ENCODE measurements at places on chromosomes 12 and 14.

- no peak for DNase-seq
Measured at GRCh38 chr14:23173031-23173430, 10.4 kb downstream of the SLC7A8 start.

- no peak for DNase-seq
Measured at GRCh38 chr12:55687746-55688145, 20.0 kb downstream of the ITGA7 start.

GRCh38 chr12:102896067-102896466, 21.0 kb downstream of the PAH start:
- no peak for DNase-seq

DNA sequence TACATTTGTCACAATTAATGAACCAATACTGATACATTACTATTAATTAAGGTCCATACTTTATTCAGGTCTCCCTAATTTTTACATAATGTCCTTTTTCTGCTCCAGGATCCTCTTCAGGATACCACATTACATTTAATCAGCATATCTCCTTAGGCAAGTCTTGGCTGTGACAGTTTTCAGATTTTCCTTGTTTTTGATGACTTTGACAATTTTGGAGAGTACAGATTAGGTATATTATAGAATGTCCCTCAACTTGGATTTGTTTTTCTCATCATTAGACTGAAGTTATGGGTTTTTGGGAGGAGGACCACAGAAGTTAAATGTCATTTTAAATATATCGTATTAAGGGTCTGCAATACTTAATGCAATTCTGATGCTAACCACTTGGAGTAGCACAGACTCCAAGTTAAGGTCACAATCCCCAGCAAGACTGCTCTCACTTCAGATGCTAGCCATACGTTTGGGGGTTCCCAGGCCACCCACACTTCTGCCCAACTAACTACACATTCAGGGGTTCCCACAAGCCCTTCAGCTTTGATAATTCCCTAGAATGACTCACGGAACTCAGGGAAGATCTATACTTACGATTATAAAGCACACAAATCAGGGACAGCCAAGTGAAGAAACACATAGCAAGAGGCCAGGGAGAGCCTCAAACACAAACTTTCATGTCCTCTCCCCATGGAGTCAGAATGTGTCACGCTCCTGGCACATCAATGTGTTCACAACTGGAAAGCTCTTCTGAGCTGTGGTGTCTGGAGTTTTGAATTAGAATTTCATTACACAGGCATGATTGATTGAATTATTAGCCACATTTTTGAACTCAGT, 17.0 kb upstream of the NUBPL start:
- DNase-seq = no peak

DNA sequence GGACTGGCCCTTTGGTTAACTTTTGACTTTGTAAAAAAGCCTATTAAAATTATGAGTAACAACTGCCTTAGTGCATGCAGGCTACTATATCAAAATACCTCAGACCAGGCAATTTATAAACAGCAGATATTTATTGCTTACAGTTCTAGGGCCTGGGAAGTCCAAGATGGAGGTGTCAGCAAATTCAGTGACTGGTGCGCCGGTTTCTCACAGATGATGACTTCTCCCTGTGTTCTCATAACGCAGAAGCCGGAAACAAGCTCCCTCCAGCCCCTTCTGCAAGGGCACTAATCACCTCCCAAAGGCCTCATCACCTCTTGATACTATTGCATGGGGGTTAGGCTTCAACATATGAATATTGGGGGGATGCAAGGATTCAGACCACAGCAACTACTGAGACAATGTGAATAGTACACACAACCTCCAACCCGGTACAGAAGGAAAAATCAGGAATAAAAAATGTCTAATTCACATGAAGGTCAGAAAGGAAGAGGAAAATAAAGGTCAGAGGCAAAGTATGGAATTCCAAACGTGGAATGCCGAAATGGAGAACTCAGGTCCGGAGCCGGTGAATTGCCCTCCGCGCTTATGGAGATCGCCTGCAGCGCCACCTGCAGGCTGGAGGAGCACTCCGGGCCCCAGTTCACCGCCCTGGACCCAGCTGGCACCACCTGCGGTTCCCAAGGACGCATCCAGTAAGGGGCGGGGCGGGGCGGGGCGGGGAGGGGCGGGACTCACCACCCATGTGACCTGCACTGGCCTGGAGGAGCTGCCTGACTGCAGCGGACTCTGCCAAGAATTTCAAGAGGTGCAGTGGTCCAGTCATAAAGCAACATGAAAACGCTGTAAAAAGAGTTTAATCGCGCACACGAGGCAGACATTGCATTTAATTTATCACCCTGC, 203.4 kb downstream of the KIF26A start:
- no peak for DNase-seq

DNA sequence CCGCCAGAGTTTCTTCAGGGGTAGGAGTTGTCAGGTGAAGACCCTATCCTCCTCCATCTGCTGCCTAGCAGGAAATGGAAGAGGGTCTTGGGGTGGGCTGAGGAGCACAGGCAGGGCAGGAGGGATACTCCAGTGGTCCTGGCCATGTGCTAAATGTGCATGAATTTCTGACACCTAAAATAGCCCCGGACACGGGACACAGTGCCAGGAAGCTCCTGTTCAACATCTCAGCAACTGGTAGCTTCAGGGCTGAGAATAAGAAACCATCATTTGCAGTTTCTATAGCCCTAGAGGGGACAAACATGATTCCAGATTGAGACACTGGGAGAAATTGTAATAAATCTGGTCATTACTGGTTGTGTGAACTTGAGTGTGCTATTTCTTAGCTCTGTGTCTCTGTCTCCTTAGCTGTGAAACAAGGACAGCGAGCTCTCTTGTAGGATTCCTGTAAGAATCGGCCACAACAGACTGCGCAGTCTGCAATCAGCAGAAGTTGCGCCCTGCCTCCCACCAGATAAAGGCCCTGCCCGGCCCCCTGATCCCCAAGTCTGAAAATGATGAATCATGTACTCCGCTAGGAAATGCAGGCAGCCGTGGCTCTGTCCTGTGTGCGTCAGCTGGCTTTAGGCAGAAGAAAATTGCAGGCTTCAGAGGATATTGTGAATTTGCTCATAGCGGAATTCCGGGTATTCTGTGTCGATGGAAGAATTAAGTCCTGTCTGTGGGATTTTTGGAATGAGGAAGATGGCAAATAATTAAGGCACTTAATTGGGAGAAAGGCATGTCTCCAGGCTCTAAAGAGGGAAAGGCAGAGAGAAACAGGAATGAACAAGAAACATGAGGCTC, 35.2 kb upstream of the MEG3 start:
- peak; percentile 58 for DNase-seq

DNA sequence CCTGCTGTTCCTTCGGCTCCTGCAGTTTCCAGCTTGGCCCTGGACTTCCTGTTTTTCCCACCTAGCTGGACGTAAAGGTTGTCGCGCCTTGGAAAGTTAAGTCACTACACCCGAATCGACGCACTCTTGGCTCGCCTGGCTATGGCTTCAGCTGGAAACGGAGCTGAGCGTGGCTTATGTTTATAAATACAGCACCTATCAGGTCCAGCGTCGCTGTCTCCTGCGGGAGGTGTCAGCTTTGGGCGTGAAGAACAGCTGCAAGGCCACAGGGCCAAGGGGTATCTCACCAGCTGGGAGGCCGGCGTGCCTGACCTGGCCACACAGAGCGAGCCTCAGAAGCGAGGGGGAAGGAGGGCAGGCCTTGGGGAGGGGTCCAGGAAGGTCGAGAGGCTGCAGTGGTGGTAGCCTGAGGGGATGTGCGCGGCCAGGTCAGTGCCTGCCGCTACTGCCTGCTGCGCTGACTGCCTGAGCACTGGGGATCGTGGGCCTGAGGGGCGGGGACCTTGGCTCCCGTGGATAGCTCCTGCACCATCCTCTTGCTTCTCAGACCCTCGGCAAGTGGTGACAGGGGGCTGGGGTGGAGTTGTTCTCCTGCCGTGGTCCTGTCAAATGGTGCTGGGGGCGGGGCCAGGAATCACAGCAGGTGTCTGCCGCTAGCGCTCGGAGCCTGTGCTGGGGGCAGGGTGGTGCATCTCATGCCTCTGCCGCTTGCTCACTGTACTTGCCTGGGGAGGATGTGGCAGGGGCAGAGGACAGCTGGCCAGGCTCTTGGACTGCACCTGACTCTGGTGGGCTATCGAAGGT, 12.5 kb downstream of the PACS2 start:
- DNase-seq = no peak

DNA sequence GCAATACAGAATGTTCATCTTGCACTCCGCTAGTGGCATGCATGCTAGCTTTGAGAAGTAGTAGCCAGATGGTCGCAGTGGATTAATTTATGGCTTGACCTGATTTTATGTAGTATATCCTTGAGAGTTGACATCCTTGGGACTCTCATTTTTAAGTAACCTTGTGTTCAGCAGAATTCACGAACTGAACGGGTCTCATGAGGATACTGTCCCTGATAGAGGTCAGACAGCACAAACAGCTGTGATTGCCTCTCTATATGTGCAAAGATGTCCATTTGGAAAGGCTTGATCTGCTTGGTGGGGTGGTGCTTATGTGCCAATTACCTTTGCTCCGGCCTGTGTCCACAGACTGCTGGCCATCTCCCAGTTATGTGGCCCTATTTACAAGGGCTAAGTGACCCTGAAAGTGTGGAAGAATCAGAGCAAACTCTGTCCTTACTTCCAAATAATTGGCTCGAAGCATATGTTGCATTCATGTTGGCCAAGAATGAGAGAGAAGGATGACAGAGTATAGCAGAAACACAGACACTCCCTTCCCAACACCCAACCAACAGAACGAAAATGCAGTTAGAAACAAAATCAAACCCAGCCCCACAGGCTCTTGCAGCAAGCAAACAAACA, 167.1 kb downstream of the CRADD start:
- DNase-seq = no peak

DNA sequence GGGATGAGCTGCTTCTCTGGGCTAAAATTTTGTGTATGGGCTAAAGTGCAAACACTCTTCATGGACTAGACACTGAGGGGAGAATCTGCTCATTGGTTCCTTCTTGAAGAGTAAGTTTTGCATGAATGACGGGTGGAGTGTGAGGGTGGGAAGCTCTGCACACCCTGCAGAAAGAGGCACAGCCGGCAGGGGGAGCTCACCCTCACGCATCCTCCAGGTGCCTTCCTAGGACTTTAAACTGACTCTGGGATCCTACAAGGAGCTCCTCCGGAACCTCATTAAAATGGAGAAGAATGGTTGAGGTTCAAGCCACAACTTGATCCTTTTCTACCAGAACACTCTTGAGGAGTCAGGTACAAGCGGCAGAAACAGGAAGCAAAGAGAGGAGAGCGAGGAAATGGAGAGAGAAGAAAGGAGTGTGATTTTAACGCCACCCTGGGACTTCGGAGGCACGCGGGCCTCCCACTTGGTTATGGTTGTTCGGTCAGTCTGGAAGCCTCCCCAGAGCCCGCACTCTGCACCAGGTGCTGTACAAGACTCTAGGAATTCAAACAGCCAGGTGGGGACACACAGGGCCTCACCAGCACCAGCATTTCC, 87.5 kb downstream of the SETD3 start:
- peak; percentile 62 for DNase-seq

- no peak for DNase-seq
Measured at GRCh38 chr14:98769326-98769725, 502.7 kb downstream of the BCL11B start.

- DNase-seq = no peak
Measured at GRCh38 chr12:49325606-49326005, 2.6 kb downstream of the TROAP start.

DNA sequence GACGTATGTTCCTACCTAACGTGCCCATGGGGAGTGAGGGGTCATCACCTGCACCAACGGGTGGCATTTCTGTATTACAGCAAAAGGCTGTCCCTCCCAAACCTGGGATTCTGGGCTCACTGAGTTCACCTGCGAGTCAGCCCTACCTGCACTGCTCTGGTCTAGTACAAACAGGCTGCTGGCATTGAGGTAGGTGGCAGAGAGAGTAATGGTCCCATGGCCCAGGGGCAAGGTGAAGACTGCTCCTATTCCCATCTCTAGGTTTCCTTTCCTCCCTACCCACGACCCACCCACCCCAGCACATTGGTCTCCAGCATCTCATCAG, 421 bp downstream of the SUOX start:
- peak; percentile 17 for DNase-seq

GRCh38 chr12:1906579-1906978, 11.9 kb downstream of the CACNA2D4 start:
- no peak for DNase-seq

DNA sequence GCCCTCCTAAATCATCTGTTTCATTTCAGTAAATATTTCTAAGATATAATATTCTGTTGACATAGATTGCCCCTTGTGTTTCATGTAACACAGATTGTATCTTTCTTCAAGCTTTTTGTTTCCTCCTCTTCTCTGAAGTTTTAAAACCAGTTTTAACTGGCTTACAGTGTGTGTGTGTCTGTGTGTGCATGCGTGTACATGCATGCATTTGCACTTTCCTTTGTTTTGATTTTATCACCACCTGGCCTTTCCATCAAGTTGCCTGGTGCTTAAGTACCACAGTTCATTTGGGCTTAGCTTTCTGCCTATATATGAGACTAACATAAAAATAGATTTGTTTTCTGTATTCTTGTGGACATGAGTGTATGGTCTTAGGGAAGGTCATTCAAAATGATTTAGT, 31.9 kb downstream of the ETNK1 start:
- peak; percentile 41 for DNase-seq

DNA sequence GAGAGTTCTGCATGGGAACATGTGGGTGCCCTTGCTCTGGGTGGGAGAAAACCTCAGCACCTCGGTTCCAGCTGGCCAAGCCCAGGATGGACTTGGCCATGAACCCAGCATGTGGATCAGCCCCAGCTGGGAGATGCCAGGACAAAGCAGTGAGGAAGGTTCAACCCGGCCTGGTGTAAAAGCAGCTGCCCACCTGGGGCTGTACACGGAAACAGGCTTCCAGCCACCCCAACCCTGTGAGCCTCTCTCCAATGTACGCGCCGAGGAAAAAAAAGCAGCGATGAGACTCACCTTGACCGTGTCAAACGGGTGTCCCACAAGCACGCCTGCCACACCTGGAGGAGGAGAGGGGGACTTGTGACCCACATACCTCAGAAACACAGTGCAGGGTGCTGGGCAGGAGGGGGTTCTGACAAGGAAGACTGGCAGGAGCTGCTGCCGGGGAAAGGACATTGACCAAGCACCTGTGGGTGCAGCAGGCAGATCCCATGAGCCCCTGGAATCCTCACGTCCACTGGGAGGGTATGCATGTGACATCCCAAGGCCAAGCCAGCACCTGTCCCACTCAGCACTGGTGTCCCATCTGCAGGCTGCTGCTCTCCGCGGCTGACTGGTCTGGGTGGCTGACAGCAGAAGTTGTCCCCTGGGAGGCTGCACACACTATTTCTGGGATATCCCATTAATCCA, 7.5 kb downstream of the SLC25A29 start:
- DNase-seq = no peak

DNA sequence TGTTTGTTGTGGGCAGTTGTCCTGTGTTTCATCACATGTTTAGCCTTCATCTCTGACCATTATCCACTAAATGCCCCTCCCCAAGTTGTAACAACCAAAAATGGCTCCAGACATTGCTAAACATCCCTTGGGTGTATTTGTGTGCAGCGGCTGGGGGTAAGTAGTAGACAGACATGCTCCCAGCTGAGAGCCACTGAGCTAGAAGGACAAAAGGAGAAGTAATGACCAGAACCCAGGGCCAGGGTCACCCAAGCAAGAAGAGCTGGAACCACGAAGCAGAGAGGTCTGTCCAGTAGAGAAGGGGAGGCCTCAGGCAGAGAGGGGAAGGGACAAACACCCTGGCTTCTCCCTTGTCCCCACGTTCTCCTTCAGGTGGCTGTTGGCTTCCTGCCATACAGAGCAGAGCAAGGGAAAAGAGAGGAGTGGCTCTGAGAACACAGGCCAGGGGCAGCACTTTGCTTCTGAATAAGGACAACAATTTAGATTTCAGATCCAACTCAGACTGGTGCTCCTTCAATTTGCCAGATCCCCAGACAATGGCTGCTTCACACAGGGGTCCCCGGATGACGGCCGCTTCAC, 55.2 kb downstream of the NDUFA12 start:
- DNase-seq = no peak

All from epithelial cell of esophagus (primary cell).